GM23248 (cell line): ENCODE measurements at places on chromosomes 12 and 14. TPM values are rescaled to one million over a fixed set of nuclear protein-coding genes. Genes with fewer than 3 reads are reported as not detected.
A peak's percentile ranks its signal among the peaks of the same experiment; 100 is the strongest.

- DNase-seq = no peak
These were observed 14.4 kb upstream of the HIP1R start for GRCh38 chr12:122820838-122821271.

- DNase-seq = no peak
These were observed 519.1 kb upstream of the FOXG1 start for GRCh38 chr14:28247491-28247890.

GRCh38 chr12:16482726-16483125 lies 123.2 kb downstream of the LMO3 start:
- DNase-seq = peak; percentile 43

The CBLN3 gene
- polyA plus RNA-seq = 2.4 and 3.1 TPM in 2 replicates

- peak; percentile 44 for DNase-seq
These were observed 155.4 kb downstream of the C12orf75 start for GRCh38 chr12:105485921-105486320.

The ASCL1 gene
- not detected in 2 replicates for polyA plus RNA-seq

- DNase-seq = peak; percentile 89
These were observed at the start of gene SH2B3 for GRCh38 chr12:111405859-111406473. SH2B3 (plus strand) TSS chr12:111405923; CDS start chr12:111418146, 12,223 bp downstream.

The OR4E2 gene
- polyA plus RNA-seq = not detected in 2 replicates

DNA sequence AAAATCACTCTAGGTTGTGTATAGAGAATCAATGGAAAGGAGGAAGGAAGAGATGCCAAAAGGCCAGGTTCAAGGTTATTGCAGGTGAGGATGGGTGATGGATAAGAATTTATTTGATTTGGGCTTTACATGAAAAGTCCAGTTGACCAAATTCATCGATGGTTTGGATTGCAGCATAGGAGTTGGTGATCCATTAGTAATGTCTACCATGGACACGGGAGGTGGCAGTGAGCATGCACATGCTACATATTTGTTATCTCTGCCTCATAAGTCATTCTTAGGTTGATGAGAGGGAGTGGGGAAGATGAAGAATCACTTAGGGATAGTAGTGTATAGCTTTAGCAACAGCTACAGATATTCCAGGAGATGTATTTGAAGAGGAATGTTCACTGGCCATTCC lies 211.4 kb downstream of the PHETA1 start:
- no peak for DNase-seq

GRCh38 chr14:101123618-101124510 lies 220.3 kb upstream of the RTL1 start:
- DNase-seq = no peak

DNA sequence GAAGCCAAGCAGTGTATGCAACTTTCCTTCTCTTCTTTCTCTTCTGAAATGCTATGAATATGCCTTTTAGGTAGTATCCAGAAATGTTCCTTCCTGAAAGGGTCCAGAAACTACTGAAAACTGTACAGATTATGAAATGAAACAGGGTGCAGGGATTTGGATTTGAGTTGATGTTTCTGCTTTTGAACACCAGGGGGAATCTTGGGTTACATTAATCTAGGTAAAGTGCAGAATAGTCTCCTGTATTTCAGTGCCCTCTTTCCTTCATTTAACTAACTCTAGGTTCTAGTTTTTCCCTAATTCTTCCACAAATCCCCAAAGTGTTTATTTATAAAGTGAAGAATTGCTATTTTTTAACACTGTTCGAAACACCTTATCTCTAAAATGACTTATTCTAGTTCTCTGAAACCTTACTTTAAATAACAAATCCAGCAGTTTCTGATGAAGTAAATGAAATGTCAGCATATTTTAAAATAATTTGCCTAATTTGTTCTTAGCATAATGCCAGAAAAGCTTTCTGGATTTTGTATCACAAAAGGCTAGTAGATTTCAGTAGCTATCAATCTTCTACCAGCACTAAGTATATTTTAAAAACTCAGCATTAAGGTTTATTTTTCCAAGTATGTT lies 111.9 kb downstream of the LRRK2 start:
- DNase-seq = peak; percentile 53
